ENCODE measurements at places on chromosomes 1 and 21.

DNA sequence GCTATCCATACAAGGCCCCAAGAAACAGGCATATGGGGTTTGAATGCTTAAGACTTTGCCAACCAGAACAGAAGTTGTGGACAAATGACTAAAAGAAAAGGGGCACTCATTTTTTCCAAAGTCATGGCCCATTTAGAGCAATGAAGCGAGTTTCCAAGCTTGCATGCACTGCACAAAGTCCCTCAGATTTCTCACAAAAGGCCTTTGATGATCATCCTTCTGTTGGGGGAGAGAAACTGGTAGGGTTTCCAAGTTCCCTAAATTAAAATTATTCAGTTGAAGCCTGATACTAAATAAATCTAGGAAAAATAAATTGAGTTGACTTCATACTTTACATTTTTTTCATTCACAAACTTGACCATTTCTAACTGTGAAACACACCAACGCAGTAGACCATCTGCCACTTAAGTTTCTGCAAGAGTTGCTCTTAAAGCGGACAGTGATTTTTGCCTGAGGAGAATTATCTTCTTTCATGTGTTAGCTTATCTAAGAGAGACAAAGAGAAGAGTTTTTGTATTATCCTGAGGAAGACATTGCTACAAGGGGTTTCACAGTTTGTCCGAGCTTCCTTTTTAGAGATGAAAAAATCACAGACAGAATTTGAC, 139.2 kb downstream of the SEC16B start:
- DNase-seq, result no peak

GRCh38 chr1:182888736-182889531, 49.8 kb downstream of the DHX9 start:
- DNase-seq, result no peak

- DNase-seq, result peak; percentile 57
Observed at GRCh38 chr1:229856009-229856650, 210.9 kb upstream of the GALNT2 start.

DNA sequence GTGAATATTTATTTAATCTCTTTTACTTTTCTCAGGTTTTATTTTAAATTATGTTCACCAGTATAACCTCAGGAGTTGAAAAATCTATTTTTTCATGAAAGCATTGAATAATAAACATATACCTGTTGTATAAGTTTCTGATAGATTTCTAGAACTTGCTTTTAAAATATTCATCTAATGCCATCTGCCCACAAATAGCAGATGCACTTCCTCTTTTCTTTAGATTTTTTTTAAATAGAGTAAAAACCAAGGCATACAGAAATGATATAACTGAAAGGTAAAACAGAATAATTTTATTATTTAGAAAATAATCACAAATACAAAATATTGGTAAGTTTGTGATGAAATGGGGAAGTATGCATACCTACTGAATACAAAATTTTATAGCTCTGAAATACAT, 130.7 kb upstream of the PRMT6 start:
- no peak for DNase-seq

DNA sequence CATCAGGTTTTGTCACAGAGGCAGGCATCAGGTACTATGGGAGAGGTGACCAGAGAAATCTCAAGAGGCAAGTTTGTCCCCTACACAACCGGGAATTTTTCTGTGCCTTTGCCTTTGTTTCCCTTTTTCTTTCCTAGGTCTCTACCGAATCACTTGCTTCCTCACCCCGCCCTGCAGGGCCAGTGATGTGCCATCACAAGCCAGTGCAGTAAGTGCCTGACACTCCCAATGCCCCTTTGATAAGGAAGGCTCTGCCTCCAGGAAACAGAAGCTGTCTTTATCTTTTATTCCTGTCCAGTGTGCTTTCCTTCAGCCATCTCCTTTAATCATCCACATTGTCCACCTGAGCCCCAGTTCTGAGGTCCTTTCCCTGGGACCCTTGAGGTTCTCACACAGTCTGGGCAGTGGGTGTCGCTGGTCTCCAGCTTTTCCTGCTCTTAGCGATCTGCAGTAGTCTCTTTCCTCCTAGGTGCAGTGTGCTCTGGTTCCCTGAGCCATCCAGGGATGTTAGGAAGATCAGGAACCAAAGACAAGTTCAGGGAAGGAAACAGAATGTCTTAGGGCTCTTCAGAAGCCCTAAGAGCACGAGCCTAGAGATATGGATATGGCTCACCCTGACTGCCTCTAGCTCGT, 36.6 kb downstream of the GJA5 start:
- DNase-seq, result no peak

GRCh38 chr1:86933562-86934377, 19.3 kb downstream of the HS2ST1 start:
- DNase-seq, result no peak

DNA sequence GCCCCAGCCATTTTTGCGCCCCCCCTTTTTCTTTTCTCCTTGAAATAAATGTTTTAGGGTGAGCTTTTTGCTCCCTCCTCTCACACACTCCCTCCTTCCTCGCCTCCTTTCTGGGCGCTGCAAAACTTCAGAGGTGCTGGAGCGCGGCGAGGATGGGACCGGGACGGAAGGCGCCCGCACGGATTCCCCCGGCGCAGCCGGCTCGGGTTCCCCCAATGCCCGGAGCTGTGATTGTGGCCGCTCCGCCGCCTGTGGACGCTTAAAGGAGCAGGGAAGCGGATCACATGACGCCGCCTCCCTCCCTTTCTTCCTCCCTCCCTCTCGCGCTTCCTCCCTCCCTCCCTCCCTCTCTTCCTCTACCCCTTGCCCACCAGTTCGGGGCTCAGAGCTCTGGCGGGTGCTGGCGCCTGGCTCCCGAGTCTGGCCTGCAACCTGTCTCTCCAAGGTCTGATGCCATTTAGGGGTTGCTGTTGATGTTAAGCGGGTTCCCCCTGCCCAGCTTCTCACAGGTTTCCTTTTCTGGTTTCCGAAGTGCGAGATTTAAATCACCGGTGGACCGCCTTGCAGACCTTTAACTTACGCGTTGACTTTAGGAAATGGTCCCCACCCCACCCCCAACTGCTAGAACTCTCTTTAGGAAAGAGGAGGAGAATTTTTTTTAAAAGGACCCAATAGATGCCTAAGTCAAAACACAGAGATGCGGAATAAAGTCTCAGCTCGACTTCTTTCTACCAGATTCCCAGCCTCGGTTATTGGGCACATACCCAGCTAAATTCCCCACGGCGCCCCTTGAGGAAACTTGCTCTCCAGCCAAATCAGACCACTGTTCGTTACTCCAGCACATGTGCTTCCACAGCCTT, at the start of gene WLS:
Gene WLS (minus strand): TSS at position 235 of the 860 bp plus-strand sequence. CDS start 224 bp downstream, at position 11.
- DNase-seq, result no peak
